HFFc6 (cell line): ENCODE measurements at places on chromosomes 6 and 20. TPM values are rescaled to one million over a fixed set of nuclear protein-coding genes. Genes with fewer than 3 reads are reported as not detected.

DNA sequence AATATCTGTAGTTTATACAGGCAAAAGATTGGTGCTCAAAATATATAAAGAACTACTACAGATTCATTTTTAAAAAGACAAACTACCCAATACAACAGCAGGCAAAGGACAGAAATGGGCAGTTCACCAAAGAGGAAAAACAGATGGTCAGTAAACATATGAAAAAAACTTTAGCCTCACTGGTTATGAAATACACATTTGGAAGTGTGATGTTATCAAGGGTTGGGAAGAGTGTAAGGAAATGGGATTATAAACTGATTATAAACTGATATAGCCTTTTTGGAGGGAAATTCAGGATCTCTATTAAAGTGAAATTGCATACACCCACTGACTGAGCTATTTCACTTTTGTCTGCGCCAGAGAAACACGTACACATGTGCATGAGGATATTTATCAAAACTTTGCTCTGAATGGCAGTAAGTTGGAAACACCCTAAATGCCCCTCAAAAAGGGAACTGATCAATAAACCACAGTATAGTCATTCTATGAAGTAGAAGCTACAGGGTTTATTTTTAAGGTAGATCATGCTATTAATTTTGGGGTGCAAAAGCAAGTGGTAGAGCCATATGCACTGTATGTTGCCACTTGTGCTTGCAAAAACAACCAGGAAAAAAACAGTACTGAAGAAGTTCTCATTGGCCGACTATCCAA is 32.2 kb upstream of the ARFGEF2 start:
- no peak overlapping the region for H3K4me3 ChIP-seq
- H3K27ac ChIP-seq = no peak overlapping the region
- DNase-seq = no peak
- H3K36me3 ChIP-seq = peaks cover 5% of the 10 kb centered on the region
- H3K4me1 ChIP-seq = no peaks in the 10 kb centered on the region

DNA sequence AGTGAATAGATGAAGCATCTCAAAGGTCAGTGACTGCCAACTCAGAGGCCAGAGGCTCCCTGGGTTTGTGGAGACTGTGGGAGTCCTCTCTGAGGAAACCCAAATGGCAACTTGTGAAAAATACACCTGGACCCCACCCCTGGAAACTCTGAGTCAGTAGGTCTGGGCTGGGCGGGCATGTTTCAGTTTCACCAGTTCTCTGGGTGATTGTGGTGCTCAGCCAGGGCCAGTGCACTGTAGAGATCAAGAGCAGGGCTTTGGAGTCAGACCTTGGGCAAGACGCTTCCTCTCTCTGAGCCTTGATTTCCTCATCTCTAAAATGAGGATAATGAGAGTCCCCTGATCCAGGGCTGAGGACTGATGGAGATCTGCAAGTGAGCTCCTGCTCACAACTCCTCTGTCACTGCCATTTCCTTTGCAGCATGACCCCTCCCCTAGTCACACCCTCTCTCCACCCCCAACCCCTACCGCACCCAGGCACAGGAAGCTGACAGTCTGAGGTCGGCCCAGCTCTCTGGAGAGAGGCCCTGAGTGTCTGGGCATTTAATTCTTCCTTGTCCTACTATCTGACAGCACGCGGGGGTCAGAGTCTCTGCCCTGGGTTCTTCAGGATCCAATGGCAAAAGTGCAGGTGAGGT is 5.1 kb downstream of the DEF6 start:
- H3K4me3 ChIP-seq = no peak overlapping the region
- no peaks in the 10 kb centered on the region for H3K27me3 ChIP-seq
- peaks cover 13% of the 10 kb centered on the region for H3K4me1 ChIP-seq
- no peaks in the 10 kb centered on the region for H3K36me3 ChIP-seq

GRCh38 chr6:5205877-5206850 is 54.6 kb downstream of the LYRM4 start:
- peak; percentile 22 for DNase-seq
- peak overlapping the region; percentile 54 for H3K27ac ChIP-seq
- peaks cover 1% of the 10 kb centered on the region; the same call in 1 of the 2 replicates for H3K27me3 ChIP-seq
- H3K4me1 ChIP-seq = peaks cover 31% of the 10 kb centered on the region

GRCh38 chr6:105862936-105863607 is 223.1 kb upstream of the PRDM1 start:
- H3K27me3 ChIP-seq = peaks cover 3% of the 10 kb centered on the region
- no peak overlapping the region for H3K4me3 ChIP-seq

DNA sequence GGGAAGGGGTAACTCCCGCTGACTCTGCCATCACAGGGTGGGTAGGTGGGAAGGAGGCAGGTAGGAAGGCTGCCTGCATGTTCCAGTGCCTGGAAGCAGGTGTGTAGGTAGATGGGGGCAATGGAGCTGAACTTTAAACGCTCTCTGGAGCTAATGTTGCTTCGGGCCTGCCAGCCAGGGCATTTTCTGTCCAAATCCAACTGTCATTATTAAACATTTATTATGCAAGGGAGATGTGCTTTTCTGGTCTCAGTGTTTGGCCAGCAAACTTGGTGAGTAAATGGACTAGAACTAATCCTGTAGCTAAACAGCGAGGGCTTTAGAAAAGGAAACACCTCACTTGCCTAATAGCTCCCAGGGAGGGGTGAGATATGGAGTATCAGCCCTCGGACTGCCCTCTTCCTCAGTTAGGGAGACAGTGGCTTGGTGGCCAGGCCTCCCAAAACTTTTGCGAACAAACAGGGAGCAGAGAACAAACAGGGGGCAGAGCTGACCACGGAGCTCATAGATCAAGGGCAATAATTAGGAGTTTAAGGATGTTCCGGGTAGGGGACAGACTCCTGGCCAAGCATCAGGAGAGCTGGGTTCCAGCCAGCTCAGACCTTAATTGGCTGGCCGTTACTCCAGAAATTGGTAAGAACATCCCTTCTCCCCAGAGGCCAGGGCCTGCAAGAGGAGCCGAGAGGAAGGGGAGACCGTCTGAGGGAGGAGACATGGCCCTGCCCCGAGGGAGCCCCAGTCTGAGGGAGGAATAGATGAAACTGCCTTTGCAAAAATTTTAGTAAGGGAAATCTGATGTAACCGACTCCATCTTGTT is 131.1 kb downstream of the VEGFA start:
- peaks cover 7% of the 10 kb centered on the region; the same call in 1 of the 2 replicates for H3K4me1 ChIP-seq
- H3K27ac ChIP-seq = no peak overlapping the region
- H3K4me3 ChIP-seq = no peak overlapping the region
- no peak for DNase-seq

- H3K27ac ChIP-seq = no peak overlapping the region
- no peaks in the 10 kb centered on the region for H3K27me3 ChIP-seq
- H3K4me3 ChIP-seq = no peak overlapping the region
- no peaks in the 10 kb centered on the region for H3K36me3 ChIP-seq
- peaks cover 19% of the 10 kb centered on the region for H3K4me1 ChIP-seq
- DNase-seq = no peak
Observed at GRCh38 chr6:72238900-72239299, 352.6 kb downstream of the RIMS1 start.

DNA sequence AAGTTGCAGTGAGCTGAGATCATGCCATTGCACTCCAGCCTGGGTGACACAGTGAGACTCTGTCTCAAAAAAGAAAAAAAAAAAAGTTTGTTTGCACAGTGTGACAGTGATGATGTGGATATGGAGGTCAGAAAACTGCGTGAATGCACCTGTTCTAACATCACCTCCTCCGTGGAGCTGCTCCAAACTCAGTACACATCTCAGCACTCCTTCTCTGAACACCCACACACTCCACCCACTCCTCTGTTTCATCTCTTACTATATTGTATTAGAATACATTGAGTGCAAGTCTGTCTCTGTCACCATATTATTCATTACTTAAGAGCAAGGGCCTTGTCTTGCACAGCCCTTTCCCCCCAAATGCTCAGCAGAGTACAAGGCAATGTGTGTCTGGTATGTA is 51.5 kb upstream of the ENPP4 start:
- peaks cover 2% of the 10 kb centered on the region for H3K27me3 ChIP-seq
- no peaks in the 10 kb centered on the region for H3K36me3 ChIP-seq
- no peak overlapping the region for H3K4me3 ChIP-seq
- DNase-seq = no peak
- H3K27ac ChIP-seq = no peak overlapping the region

DNA sequence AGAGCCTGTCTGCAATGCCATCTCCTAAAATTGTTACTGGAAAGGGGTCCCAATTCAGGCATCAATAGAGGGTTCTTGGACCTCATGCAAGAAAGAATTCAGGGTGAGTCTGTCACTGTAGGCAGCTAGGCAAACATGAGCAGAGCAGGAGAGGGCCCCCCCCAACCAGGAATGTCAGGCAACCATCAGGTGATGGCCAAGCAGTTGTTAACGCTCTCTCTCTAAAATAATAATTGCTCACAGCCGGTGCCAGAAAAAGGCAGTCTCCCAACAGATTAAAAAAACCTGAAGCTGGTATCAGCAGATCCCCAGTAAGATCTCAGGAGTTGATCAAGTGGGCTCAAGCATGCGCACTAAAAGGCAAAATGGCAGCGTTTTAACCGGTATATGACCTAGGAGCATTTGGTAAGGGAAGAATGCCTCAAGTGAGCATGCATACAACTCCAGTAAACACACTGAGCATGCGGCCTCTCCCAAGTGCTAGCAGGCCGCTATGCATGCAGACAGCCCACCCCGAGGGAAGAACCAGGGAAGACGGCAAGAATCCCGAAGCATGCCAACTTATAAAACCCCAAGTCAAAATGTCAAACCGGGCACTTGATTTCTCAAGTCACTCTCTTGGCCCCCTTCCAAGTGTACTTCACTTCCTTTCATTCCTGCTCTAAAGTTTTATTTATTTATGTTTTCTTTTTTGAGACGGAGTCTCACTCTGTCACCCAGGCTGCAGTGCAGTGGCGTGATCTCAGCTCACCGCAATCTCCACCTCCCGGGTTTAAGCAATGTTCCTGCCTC is 44.0 kb upstream of the RNGTT start:
- no peak for DNase-seq
- no peak overlapping the region for H3K27ac ChIP-seq
- no peak overlapping the region; the same call in 1 of the 2 replicates for H3K4me3 ChIP-seq

DNA sequence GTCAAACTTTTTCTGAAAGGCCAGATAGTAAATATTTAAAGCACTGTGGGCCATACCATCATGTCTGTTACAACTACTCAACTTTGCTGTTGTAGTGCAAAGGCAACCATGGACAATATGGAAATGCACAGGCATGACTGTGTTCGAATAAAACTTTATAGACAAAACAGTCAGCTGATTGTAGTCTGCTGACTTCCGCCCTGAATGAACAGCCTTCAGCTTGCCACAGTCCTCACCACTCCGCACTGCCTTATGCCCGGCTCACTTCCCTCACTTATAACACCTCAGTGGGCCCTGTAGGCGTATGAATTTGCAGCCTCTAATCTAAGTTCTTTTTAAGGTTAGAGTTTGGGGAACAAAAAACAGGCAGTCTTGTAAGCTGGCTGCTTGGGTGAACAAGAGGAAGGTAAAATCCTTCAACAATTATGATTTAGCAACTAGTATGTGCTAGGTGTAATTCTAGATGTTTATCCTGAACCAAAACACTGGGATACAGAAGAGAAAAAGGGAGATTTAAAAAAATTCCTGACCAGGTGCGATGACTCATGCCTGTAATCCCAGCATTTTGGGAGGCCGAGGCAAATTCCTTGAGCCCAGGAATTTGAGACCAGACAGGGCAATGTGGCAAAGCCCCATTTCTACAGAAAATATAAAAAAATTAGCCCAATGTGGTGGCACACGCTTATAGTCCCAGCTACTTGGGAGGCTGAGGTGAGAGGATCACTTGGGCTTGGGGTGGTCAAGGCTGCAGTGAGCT is 6.8 kb upstream of the SLC2A10 start:
- DNase-seq = no peak
- H3K36me3 ChIP-seq = peaks cover 7% of the 10 kb centered on the region; the same call in 1 of the 2 replicates
- H3K27me3 ChIP-seq = peaks cover 5% of the 10 kb centered on the region
- H3K4me1 ChIP-seq = peaks cover 10% of the 10 kb centered on the region
- H3K4me3 ChIP-seq = no peak overlapping the region
- H3K27ac ChIP-seq = no peak overlapping the region

GRCh38 chr6:17771609-17772008 is 64.9 kb upstream of the NUP153 start:
- H3K27ac ChIP-seq = no peak overlapping the region
- DNase-seq = no peak
- H3K36me3 ChIP-seq = peaks cover 35% of the 10 kb centered on the region
- H3K4me3 ChIP-seq = no peak overlapping the region
- no peaks in the 10 kb centered on the region; the same call in 1 of the 2 replicates for H3K27me3 ChIP-seq

The IL17F gene
- total RNA-seq = not detected in 3 replicates

The GMPR gene
- total RNA-seq = 4.7 to 9.5 TPM (median 6.9 TPM) in 3 replicates

The POLR1C gene
- total RNA-seq = 49.6 to 73.6 TPM (median 59.8 TPM) in 3 replicates

The NHLRC1 gene
- 0.99 and 1.7 TPM in 2 replicates for total RNA-seq

The SMLR1 gene
- not detected in 3 replicates for total RNA-seq
